Activated CD4-positive, alpha-beta T cell treated with anti-CD3 and anti-CD28 coated beads, Interleukin-2, amount 50 U/mL, for 1 hour (primary cell): ENCODE measurements at places on chromosomes 1 and 21.

GRCh38 chr21:32612999-32613337, 791 bp upstream of the CFAP298 start:
- no peak for DNase-seq

- DNase-seq: no peak
Observed at GRCh38 chr1:5311634-5312292, 657.4 kb downstream of the AJAP1 start.

DNA sequence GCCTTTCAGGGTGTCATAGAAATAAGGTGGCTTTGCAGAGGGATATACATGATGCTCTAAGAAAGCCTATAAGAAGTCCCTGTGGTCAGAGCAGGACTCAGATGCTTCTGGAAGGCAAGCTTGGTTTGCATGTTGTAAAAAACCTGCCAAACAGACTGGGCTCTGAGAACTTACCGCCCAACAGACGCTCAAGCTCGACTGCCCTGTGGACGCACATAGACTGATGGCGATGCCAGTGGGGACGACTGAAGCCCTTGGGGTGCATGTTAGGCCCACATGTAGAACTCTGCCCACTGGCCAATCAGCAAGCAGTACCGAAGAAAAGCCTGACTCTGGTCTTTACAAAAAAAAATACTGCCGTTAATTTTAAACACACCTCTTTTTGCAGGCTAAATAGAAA, 133.8 kb downstream of the NAV1 start:
- no peak for DNase-seq

DNA sequence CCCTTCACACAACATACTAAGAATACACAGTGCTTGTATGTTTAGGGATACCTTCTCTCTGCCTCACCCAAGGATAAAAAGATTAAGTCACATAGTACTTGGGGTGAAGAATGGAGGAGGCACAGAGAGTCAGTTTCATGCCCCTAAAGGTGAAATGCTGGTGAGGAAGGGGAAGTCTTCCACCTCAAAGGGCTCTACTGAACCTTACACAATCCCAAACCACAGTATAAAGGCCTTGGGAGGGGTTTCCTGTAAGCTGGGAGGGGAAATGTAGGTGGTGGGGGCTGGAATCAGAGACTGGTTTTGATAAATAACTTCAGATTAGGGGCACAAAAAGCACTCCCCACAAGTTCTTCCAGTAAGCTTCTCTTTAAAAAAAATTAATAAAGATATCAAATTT, 3.5 kb downstream of the MINDY1 start:
- DNase-seq: no peak

- DNase-seq: no peak
Observed at GRCh38 chr1:95582191-95582590, 348.2 kb downstream of the RWDD3 start.

DNA sequence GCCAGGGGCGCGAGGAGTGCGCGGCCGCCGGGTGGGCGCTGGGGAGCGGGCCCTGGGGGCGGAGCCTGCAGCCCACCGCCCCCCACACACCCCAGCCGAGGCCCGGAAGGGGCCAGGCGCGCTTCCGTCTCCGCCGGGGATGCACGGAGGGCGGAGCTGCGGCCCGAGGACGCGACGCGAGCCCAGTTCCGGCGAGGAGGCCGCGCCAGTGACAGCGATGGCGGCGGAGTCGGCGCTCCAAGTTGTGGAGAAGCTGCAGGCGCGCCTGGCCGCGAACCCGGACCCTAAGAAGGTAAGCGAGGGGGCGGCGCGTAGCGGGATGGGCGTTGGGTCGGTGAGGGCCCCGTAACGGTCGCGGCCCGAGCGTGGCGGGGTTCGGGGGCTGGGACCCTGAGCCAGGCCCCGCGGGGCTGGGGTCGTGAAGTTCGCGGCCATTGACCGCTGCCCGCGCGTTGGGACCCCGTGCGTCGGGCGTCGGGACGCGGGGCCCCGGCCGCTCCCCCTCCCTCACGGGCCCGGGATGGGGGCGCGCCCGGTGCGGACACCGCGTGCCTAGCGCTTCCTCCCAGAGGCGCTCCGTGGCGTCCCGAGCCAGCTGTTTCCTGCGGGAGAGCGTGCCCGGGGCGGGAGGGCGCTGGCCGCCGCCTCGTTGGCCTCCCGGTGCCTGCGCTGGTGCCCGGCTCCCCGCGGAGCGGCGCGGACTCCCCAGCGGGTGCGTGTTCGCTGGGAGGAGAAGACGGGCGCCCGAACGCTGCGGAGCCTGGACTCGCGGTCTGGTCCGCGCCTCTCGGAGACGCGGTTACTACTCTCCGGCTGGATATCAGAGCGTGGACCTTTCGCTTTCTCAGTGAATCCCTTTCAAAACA, at the start of gene ELOA:
Gene ELOA (plus strand): TSS at position 185 of the 866 bp plus-strand sequence. CDS start 33 bp downstream, at position 218.
- peak; percentile 72 for DNase-seq

DNA sequence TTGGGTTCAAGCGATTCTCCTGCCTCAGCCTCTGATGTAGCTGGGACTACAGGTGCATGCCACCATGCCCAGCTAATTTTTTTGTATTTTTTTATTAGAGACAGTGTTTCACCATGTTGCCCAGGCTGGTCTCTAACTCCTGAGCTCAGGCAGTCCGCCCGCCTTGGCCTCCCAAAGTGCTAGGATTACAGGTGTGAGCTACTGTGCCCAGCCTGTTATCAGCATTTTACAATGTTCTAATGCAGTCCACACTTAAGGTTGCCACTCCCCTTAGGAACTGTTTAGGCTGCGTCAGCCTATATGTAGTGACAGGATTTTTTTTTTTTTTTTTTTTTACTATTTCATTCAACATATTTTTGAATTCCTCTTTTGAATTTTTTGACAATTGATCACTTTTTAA, 30.2 kb downstream of the AGPAT3 start:
- no peak for DNase-seq

DNA sequence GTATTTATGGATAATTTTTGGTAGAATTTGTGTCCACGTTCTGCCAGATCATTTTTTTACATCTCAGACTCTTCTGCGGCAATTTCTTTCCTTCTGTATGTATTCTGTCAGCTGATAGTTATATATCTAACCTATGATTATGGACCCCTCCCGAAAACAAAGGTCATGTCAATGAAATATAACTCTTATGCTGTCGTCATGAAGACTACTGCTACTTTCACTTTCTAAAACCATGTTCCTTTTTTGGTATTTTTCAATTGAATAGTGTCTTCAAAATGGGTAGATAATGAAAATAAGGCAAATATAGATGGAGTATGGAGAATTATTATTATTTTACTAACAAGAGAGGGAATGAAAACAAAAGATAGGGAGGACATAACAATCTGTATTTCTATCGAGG, 3.2 kb downstream of the ANGPTL1 start:
- DNase-seq: no peak

- DNase-seq: no peak
Observed at GRCh38 chr1:40140211-40140973, 20.8 kb upstream of the RLF start.
